ENCODE measurements at places on chromosomes 1 and 21.

DNA sequence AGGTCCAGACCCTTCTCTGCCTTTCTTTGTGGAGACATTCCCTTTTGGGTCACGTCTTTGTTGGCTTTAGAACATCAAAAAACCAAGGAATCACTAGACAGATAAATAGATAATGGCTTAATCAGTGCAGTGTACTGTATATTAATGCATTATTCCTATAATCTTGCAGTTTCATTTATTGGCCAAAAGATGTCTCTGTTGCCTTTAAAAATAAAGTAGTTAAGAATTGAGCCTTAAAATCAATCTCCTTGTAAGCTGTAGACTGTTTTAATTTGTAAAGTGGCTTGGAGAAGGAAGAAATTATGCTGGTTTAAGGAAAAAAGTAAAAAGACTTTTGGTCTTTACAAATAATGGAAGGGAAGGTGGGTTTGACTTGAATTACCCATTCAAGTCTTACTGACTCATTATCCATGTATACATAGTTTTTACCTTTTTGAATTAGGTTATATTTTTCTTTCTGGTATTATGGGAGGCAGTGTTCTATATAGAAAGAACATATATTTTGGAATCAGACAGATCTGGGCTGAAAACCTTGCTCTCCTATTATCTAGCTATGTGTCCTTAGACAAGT is 84.6 kb downstream of the VPS13D start:
- DNase-seq, result peak; percentile 23

DNA sequence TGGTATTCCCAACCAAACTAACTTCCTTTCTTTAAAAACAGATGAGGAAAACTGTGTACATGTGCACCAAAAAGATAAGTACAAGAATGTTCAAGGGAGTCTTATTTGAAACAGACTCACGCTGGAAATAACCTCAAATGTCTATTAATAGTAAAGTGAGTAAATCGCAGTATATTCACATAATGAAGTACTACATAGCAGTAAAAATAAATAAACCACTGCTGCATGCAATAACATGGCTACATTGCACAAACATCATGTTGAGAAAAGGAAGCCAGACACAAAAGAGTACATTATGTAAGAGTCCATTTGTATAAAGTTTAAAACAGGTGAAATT is 5.2 kb upstream of the DENND2D start:
- DNase-seq, result no peak

DNA sequence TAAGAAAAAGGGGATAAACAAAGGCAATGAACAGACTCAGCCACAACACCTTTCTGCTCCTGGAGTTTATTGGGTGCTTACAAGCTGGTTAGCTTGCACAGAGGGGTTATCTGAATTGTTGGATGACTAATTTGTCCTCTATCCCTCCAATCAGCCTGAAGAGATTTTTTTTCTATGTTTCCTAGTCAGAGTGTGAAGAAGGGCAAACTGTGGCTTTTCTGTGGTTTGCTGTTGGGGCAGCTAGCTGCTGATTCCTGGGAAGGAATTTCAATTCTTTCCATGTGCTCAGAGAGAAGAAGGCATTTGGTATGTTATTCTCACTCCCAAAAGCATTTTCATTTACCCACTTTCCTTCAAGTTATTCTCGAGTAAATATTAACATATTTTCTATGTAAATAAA is 48.6 kb downstream of the PCP4 start:
- no peak for DNase-seq

- no peak for DNase-seq
Observed at GRCh38 chr1:161044535-161044907, 1.3 kb downstream of the USF1 start.

- DNase-seq, result no peak
Observed at GRCh38 chr1:222098404-222098803, 356.5 kb upstream of the DUSP10 start.

DNA sequence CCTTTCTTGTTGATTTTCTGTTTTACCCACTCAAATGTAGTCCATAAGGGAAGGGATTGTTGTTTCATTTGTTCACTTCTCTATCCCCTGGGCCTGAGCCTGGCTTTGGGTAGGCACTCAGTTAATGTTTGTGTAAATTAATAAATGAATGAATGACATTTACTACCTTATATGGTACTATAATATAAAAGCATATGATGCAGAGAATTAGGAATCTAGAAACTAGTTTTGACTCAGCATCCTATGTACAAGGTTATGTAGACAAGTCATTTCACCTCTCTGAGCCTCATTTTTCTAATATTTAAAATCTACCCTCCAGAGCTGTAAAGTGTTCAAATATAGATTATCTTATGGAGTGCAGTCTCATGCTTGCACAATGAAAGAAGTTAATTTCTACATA is 68.9 kb upstream of the S1PR1 start:
- no peak for DNase-seq

- DNase-seq, result no peak
Observed at GRCh38 chr1:223840254-223840653, 5.5 kb downstream of the TP53BP2 start.

- no peak for DNase-seq
Observed at GRCh38 chr1:46112108-46112507, 20.3 kb downstream of the PIK3R3 start.

DNA sequence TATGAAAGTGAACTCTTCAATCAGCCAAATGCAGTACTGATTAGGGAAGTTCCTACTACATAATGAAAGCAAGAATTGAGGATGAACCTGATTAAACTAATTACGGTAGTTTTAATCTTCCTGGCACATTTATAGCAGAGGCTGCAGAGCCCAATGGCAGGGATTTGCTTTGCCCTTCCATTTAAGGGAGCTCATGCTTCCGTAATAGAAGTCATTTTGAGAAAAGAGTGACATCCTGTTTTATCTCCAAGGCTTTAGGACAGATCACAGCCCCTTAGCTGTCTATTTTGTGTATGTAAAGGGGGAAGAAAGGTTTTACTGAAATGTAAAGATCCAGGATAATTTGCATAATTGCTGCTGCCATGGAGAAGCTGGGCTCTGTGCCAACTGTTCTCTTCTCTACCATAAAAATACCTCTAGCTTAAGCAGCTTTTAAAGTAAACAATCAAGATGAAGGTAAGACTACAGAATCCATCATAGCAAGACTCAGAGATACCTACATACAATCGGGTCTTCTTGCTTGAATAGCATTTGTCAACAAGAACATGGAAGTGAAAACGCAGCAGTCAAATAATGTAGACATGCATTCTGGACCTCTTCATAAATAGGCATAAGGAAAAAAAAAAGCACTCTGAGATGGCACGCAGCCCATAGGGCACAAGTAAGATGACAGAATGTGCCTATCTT is 62.5 kb downstream of the ASH1L start:
- peak; percentile 75 for DNase-seq

DNA sequence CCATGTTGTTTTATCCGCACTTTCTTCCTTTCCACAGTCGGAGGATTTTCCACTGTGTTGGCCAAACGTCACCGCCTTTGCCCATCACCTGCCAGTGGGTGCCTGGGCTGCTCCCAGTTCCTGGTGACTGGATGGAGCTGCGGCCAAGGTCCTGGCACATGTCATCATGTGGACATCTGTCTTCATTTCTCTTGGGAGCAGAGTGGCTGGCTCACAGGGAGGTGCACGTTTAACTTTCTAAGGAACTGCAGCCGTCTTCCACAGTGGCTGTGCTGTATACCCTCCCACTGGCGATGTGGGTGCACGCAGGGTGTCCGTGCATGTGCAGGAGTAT is 19.5 kb upstream of the RNF223 start:
- no peak for DNase-seq

DNA sequence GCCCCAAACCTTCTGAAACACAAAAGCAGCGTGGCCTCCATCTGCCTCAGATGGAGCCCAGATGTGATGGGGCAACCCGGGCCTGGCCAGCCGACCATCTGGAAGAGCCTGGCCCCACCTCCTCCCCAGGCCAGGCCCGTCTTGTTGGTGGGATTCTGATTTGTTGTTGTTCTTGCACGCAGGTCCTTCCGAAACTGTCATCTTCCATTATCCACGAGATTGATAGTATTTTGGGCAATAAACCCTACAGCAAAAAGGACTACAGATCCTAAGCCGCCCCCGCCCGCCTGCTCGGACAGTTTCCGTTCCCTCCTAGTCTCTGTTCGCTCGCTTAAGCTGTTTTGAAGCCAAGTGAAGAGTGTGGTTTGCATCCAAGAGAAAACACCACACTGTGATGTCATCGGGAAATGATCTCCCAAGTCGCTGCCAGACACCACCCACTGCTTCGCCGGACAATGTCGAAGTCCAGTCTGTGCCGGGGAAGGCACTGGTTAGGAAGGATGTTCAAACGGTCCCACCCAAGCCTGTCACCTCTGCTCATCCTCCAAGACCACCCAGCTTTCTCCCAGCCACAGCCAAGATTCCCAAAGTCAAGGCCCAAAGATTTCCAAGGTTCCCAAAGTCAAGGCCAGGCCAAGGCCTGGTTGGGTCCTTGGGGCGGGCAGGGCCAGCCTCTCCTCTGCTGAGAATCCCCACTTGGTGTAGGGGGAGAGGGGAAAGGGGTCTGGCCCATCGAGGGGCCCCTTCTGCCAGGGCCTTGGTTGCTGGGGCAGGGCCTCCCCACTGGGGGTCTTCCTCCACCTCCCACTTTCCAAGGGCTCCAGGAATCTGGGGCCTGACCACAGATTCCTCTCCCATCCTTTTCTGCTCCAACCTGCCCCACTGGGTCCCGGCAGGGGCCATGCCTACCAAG is 52.9 kb downstream of the KCNAB2 start:
- DNase-seq, result no peak

- no peak for DNase-seq
Observed at GRCh38 chr1:167617153-167618147, 12.6 kb upstream of the RCSD1 start.

DNA sequence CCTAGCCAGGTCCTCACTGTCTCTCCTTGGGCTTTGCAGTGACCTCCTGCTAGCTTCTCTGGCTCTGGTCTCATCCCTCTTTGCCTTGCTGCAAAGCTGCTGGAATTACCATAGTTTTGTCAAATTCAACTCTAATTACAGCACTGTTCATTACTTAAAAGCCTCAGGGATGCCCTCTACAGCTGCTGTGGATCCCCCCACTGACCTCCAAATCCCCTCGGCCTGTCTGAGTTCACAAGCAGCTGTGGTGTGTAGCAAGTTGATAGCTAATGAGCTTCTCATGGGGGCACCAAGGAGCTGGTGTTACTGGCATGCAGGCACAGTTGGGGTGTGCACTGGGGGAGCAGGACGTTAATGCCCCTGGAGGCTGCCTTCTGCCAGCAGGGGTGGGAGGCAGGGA is 24.8 kb downstream of the NIPAL3 start:
- DNase-seq, result no peak

- DNase-seq, result no peak
Observed at GRCh38 chr1:245444147-245444828, 289.5 kb downstream of the KIF26B start.

DNA sequence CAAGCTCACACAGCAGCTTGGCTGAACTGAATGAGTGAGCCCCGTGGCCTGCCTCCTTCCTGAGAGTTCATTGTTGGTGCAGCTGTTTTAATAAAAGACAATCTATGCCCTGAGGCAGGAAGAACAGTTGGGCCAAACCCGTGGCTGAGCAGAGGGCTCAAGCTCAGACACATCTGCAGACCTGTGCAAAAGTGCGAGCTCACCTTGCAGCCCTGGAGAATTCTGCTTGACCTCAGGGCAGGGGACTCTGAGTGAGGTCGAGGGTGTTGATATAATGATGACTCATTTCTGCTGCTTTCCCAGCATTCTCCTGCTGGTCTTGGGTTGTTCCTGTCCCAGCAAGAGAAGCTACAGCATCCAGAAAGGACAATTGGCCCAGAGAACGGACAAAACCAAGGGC is 61.0 kb downstream of the ATP5PO start:
- DNase-seq, result no peak

DNA sequence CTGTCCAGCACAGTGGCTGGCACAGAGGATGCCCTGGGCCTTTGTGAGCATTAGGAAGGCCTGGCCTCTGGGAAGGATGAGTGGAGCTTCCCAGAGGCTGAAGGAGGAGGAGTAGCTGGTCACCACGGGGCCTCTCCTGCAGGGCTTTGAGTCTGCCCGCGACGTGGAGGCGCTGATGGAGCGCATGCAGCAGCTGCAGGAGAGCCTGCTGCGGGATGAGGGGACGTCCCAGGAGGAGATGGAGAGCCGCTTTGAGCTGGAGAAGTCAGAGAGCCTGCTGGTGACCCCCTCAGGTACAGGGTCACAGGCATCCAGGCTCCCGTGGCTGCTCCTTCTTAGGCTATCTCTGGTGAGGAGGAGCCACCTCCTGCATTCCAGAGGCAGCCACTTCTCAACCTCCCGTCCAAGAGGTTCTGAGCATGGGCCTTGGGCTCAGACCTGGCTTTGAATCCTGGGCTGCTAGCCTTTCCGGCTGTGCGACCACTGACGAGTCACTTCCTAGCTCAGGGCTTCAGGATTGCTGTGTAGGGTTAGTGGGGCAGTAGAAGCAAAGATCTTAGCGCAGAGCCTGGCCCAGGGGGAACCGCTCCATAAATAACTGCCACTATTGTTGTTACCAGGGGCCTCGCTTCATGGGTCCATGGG is 14.0 kb downstream of the SESN2 start:
- no peak for DNase-seq

DNA sequence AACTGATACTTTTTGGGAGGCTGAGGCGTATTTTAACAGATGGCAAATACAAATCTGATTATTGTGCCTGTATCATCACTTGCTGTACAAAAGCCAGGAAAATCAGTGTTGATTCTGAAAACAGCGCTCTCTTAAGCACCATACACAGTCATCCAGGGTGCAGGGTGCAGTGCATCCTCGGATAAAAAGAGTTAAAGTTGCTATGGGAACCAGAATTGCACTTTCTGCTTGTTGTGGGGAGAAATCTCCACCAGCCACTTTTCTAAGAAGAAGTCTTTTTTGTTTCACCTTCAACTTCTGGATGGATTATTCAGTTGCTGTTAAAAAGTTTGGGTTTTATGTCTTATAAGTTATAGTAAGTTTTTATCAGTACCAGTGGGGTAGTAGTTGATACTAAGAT is 3.8 kb downstream of the LAMC1 start:
- no peak for DNase-seq

GRCh38 chr1:175034775-175035174 is 11.6 kb upstream of the MRPS14 start:
- no peak for DNase-seq

DNA sequence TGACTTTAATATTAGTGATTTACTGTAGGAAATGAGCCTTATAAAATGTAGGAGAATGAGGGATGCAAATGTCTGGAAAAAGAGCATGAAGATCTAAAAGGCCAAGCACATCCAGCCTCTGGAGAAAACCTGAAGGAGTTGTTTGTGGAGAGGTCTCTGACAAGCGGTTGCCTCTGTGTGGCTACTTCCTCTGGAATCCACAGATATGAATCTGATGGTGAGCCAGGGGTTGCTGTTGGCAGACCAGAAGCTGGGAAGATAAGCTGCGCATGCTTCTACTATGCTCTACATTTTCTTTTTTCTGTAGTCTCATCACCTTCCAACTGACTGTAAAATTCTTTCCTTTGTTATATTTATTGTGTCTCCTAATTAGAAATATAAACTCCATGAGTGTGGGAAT is 248.6 kb downstream of the OLFM3 start:
- no peak for DNase-seq

Data from NCI-H2227 treated with DMSO at 0.1 percent for 48 hours (cell line).